ENCODE measurements at places on chromosomes 2 and 18.

GRCh38 chr2:197946562-197946961 lies 142.2 kb downstream of the PLCL1 start:
- no peak for DNase-seq

DNA sequence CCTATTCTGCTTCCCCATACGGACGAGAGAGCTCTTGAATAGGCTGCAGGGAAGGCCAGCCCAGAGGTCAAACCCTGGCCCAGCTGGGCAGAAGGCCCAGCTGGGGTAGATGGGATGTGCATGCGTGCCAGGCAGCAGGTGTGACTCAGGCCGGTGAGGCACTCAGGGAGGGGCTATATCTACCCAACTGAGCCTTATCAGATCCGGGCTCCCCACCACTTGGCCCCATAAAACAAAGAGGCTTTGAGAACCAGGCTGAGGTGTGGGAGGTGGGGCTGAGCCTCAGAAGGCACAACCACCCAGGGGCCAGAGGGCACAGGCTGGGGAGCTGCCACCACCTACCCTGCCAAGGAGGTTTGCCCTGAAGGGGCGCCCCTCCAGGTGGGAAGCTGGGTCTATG lies 8.0 kb upstream of the CFAP65 start:
- no peak for DNase-seq

GRCh38 chr18:50632895-50633515 lies 73.1 kb downstream of the MAPK4 start:
- no peak for DNase-seq

DNA sequence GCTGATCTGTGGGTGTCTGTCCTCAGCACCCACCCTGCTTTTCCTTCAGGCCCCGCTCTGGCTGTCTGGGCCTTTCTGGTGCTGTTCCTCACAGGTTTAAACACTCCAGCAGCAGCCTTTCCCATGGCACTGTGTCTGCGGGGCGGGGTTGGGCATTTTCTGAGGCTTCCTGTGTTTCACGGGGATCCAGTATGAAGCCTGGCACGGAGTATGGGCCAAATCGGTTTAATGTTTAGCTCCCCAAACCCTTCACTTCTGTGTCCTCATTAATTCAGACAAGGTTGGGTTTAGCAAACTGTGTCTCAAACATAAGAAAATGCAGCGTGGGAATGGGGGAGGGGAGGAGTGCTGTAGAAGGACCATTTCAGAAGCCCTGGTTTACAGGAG lies 44.9 kb downstream of the HPCAL1 start:
- no peak for DNase-seq

DNA sequence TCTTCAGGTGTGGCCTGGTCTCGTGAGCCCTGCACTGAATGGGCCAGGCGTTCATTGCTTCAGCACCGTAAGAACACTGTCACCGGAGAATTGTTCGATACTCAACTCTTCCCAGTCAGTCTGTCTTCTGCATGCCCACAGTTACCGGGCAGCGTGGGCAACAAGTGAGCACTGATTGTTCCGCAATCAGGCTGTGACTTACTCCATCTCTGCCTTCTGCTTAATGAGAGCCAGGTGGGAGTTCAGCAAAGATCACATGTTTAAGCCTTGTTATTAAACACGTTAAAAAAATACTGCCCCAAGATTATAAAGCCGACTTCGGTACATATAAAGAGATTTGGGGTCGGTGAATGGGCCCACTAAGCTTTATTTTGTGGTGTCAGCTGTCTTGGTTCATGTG lies 3.7 kb downstream of the STEAP3 start:
- no peak for DNase-seq

- no peak for DNase-seq
Measured at GRCh38 chr2:168565112-168565511, 109.0 kb downstream of the CERS6 start.

DNA sequence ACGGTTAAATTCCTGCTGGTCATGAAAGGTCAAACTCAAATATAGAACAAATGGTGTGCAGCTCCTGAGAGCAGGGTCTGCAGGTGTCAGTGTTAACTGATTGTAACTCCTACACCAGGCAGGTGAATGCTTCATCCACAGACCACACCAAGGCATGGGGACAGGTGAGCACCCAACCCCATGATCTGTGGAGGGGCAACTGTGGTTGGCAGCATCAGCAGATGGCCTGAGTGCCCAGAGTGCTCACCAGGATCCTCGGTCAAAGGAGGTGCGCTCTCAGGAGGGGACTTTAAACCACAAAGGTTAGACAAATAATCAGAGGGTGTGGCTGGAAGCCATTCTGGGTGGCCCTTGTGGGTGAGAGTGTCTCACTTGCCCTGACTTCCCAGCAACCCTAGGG lies 44.5 kb downstream of the PTGR3 start:
- no peak for DNase-seq

DNA sequence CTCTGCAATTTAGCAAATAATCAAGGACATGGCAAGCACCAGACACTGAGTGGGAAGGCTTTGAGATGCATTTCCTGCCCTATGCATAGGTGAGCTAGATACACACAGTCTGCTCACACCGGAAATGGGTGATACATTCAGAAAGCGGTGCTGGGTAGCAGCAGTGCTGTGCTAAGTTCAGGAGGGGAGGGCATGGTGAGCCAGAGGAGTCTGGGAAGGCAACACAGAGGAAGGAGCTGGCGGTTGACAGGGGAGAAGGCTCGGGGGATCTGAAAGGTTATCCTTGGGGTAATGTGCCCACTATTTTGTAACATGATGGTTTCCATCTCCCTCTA lies 57.4 kb upstream of the EPAS1 start:
- DNase-seq, result no peak
